ENCODE measurements at places on chromosomes 7 and 10.

DNA sequence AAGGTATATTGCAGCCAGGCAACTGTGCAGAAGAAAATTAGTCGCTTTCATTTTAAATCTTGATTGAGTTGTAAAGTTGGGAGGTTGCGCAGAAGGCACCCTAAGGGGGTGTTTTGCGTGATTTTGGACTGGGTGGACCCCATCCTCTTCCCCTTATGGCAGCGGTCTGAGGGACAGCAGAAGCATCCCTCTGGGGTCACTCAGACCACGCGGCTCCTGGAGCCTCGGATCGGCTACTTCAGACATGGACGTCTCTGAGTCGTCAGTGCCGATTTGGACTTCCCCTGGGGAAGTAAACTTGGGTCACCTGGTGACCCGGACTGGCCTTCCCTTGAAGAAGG, 639.0 kb upstream of the DPP6 start:
- DNase-seq: no peak

- no peak for DNase-seq
These were observed 36.8 kb downstream of the PPIF start for GRCh38 chr10:79383974-79384606.

GRCh38 chr7:106220307-106220706, 64.5 kb downstream of the NAMPT start:
- DNase-seq: no peak

DNA sequence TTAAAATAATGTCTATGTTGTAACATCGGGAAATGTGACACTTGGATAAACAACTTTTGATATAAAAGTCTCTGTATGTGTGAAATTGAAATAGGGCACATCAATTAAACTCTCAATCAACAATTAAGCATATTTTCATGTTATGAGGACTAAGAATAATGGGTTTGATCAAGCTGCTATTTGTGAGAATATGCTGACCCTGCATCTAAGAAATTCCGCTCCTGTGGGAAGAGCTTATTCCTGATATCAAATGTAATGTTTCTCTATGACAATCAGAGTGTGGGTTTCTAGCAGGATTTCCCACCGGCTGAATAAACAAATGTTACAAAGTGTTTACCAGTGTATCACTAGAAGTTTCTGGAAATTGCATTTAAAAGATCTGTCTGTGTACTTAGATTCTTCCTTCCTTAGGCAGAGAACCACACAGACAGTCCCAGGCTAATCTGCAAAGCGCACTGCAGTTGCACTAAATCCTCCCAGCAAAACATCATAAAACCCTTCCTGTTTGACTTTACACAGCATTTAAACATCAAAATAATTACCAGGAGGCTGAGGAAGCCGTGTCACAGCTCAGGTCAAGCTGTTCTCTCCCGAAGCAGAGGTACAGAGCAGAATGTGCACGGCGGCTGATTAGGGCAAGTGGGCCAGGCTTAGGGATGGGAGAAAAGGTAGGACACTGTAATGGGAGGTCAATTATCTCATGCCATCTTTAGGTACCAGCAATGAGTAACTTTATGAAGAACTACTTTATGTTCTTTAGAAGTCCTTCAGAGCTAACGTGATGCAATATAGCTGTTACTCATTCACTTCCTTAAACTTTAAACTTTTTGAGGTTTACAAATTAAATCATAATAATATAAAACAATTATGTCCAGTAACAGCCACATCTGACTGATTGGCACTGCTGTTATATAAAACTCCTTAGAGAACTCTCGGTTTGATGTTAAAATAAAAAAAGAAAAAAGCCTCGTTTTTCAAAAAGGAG, 109.1 kb upstream of the CTTNBP2 start:
- no peak for DNase-seq

GRCh38 chr10:27759483-27760272, 14.1 kb upstream of the MKX start:
- DNase-seq: no peak

- DNase-seq: peak; percentile 54
These were observed 9.9 kb upstream of the PSMG3 start for GRCh38 chr7:1579481-1580421.

- DNase-seq: no peak
These were observed 567.7 kb upstream of the ZWINT start for GRCh38 chr10:56928714-56929113.

- DNase-seq: no peak
These were observed 6.4 kb upstream of the MSS51 start for GRCh38 chr10:73439605-73440312.

DNA sequence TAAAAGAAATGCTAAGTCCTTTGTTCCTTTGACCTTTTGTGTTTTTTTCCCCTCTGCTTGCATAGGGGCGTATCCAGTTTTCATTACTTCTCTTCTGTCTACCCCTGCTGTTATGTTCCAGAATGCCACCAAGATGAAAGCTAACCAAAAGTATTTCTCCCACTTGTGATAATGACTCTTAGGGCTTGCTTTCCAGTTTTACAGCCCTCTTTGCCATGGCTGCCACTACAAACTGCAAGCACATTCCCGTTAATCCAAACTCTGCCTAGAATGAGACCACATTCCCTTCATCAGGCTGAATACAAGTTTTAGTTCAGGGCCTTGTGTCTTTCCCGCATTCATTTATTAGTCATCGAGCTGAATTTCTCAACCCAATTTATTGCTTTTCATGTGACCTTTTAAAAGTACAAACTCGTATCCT, 23.6 kb upstream of the CD36 start:
- no peak for DNase-seq

- no peak for DNase-seq
These were observed 80.5 kb downstream of the TNS3 start for GRCh38 chr7:47501406-47501805.

GRCh38 chr7:49001610-49002033, 77.3 kb downstream of the CDC14C start:
- no peak for DNase-seq

DNA sequence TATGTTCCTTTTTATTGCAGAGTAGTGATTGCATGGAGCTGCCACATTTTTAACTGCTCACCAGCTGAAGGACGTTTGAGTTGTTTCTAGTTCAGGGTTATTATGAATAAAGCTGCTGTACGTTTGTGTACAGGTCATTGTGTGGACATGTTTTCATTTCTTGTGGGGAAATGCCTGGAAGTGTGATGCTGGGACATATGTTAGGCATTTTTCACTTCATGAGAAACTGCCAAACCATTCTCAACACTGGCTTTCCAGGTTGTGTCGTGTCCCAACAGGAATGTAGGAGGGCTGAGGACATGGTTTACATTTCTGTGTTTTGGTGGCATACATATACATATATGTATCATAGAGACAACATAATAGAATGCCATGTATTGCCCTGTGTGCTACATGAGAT, 73.0 kb downstream of the NEURL1 start:
- DNase-seq: no peak

DNA sequence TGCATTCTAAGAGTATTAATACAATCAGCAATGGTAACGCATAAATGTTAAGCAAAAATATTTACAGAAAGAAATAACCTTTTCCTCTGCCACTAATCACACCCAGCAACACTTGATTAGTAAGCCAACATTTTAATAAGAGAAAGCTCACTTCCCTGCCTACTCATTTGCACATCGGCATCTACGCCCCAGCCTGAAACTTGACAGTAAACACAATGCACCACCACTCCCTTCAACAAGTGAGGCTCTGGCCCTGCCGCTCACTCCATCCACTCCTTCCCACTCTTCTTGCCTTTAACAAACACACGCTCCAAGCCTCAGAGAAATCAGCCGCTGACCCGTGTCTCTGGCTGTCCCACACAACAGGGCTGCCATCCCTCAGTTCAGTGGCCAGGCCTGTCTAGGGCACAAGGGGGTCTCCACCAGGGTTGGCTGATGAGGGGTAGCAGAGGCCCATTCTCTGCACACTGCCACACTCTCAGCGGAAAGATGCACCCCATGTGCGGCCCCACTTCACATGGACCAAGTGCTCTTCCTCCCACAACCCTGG, 54.6 kb downstream of the CTBP2 start:
- no peak for DNase-seq

DNA sequence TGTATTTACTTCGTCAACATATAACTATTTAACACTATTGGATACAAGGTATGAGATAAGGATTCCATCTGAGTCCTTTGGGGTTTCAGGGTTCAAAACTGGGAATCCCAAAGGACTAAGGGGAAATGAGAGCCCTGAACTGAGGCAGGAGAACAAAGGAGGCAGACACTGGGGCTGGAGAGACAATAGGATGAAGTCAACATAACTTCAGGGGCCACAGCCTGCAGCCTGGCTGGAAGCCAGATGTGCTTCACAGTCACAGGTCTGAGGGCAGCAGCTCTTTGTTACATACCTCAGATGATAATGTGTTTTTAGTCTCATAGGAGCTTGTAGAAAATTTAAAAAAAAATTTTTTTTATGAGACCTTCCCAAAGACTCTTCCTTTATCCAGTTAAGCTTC, 73.3 kb downstream of the NRF1 start:
- no peak for DNase-seq

DNA sequence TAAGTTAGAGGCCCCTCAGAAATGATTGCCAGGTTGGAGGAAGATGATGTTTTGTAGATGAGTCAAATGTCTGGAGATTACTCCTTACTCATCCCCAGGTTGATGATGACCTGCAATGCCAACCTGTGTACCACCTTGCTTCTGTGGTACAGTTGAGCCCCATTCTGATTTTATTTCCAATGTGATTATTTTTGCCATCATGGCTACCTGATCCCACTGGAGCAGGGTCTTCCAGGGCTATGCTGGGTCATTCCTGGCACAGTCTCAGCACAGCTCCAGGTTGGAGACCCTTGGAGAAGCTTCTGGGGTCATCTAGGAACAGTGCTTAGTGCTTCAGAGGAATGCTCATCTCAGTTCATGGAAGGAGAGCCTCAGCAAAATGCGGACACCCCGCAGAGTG, 34.3 kb downstream of the LRRC18 start:
- no peak for DNase-seq

DNA sequence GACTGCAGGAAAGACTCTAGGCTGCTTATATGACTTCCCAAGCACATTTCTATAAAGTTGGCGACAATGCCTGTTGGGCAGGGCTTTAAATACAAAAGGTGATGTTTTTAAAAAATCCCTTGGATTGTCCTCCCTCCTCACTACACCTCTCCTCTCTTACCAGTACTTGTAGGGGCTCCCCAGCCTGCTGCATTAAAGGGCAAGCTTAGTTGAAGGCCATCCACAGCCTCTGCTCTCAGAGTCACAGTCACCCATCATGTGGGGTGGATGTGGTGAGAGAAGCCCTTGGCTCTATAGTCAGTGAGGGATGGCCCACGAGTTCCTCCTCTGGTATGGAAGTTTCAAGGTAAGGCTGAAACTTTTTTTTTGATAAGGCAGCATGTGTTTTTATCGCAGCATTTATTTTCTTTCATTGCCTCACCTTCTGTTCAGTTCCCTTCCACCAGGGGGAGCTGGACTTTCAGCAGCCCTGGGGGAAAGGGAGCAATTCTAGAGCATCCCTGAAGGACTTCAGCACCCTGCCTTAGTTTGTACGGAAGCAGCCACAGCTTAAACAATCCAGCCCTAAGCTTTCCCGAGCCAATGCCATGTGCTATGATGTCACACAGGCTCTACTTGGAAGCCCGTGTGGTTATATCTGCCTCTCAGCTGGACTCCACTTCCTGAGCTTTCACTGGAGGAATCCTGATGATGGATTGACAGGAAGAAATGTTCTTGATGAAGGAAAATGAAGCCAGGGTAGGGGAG, 131.9 kb downstream of the CALCR start:
- no peak for DNase-seq

GRCh38 chr7:142919656-142920055, 13.9 kb downstream of the TRPV5 start:
- DNase-seq: no peak

DNA sequence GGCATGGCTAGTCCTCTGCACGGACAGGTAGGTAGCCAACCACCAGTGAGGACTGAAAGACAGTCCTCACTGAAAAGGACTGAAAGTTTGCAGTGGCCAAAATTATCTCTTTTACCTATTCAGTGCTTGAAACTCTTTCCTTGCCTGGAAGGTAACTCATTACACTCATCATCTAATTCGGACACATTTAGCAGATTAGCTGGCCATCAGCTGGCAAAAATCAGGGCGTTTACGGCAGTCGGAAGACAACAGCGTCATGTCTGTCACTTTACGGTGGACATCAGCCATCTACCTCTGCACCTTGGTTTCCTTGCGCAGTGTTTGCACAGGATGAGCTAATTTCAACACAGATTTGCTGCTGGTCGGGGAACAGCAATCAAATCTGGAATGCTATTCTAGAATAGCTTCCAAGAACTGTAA, 740 bp downstream of the ANXA7 start:
- DNase-seq: peak; percentile 1

GRCh38 chr7:49486974-49487829, 286.2 kb upstream of the VWC2 start:
- DNase-seq: no peak

DNA sequence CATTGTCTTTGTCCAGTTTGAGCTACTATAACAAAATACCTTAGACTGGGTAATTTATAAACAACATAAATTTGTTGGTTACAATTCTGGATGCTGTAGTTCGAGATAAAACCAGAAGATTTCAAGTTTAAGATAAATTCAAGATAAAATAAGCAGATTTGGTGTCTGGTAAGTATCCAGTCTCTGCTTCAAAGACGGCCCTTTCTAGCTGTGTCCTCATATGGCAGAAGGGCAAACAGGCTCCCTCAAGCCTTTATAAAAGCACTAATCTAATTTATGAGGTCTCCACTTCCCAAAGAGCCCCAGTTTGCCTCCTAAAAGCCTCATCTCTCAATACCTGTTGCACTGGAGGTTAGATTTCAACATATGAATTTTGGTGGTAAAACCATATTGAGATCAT, 31.1 kb upstream of the SGCE start:
- no peak for DNase-seq
